Right renal cortex interstitium (tissue), 3 donors: ENCODE measurements at places on chromosomes 1 and 21.

DNA sequence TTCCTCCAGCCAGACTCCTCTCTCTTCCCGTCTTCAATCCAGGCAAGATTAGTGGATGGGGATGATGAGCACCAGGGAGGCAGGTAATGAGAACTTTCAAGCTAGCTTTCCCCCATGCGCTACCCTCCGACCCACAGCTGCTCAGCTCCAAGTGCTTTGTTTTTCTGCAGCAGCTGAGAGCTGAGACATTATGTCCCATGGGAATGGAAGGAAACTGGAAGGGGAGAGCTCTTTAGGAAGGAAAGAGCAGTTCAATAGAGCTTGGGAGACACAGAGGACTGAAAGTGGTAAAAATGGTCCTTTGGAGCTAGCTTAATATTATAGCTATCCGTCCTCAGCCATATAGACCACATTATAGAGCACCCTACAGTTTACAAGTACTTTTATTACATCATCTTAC is 39.8 kb downstream of the RAB3B start:
- no peak for DNase-seq

DNA sequence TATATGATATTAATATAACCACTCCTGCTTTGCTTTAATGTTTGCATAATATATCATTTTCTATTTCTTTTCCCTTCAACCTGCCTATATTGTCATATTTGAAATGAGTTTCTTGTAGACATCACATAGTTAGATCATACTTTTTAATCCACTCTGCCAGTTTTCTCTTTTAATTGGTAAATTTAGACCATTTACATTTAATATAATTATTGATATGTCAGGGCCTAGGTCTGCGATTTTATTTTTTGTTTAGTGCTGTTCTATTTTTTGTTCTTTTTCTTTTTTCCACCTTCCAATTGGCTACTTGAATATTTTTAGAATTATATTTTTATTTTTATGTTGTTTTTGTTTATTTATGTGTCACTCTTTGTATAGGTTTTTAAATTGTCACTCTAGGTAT is 213.3 kb downstream of the C1orf94 start:
- no peak for DNase-seq

DNA sequence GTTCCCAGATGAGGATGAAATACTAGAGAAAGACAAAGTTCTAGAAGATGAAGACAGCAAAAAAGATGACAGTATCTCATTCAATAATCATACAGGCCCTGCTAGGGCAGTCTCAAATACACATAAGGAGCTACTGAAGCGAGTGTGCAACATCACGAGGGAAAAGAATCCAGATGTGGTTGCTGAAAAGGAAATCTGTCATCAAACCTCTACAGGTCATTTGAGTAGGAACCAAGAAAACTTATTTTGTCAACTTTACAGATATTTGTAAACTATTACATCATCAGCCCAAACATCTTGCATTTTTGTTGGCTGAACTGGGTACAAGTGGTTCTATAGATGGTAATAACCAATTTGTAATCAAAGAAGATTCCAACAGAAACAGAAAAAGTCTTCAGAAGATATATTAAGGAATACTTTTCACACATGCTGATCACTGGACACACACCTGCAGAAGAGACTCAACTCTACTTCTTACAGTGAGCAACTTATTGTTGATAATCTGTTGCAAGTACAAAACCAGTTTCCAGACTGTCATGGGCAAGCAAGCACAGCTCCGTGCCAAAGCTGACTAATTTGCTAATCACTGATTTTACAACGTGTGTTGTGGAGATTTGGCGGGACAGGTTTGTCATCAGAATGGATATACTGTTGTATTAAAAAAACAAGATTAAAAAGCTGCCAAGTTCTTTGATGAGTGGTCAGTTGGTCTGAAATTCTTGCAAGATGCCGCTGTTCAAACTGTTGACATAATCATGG is 42.1 kb downstream of the TRIM33 start:
- DNase-seq = no peak

- DNase-seq = no peak
Measured at GRCh38 chr1:214330715-214331114, 49.8 kb downstream of the SMYD2 start.

DNA sequence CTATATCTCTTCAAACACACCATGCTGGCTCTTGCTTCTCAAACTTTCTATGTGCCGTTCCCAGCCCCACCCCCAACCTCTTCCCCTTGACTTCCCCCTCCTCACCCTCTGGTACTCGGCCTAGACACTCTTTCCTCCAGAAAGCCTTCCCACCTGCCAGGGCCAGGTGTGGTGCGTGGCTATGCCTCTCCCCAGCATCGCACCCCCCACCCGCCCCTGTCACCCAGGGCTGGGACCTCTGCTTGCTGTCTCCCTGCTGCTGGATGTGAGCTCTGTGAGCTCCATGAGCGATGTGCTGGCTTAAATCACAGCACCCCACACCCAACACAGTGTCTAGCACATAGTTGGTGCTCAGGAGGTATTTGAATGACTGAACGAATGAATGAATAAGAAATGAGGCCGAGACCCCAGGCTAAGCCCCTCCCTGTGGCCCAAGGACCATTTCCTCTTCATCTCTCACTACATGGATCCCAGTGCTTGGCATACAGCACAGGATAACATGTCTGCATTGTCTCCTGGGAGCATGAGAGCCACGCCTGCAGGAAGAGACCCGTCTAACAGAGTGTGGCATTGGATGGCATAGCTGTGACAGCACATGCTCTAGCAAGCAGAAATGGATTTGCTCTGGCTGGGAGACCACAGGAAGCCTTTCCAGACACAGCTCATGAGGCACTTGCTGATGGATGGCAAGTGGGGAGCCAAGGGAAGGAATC is 19.7 kb downstream of the TNNT2 start:
- DNase-seq = no peak

- DNase-seq = no peak
Measured at GRCh38 chr1:245168086-245168485, 13.3 kb downstream of the KIF26B start.

DNA sequence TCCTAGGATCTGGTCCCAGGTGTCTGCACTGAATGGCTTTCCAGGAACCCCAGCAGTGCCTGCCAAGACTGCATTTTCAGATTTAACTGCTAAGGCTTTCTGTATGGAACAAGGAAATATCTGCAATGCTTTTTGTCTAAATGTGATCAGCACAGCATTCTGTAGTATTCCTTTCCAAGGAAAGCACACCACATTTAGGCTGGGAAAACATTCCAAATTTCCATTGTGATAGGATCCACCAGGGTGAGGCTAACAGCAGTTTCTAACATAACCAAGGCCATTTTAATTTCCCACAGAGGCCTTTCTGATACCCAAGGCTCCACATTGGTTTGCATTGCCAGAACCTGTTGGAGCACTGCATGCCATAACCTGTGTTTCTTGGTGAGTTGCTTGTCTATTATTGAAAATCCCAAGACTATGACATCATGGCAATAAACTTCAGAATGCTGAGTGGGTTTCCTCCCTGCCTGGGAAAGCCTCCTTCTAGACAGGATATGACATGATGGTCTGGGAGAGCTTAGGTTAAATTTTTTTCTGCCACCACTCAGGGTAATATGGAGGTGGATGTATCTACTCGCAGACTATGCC is 23.3 kb upstream of the PTGFRN start:
- DNase-seq = no peak

DNA sequence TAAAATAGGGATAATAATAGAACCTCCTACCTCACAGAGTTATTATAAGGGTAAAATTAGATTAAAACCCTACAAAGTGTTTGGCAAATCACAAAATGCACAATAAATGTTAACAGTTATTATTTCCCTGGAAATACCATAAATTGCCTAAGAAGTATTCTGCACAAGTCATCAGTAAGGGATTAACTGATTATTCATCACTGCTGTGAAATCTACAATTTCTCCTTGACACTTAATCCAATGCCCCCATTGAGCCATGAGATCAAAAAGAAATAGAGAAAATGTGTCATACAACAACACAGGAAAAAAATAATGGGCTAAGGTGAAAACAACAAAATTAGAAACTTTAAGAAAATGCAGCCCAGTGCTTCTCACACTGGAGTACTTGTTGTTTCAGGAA is 6.7 kb upstream of the SEC16B start:
- no peak for DNase-seq
